AG08396 (cell line): ENCODE measurements at places on chromosomes 5 and 9.

GRCh38 chr9:123523001-123523400, 167.0 kb downstream of the CRB2 start:
- no peak for DNase-seq

DNA sequence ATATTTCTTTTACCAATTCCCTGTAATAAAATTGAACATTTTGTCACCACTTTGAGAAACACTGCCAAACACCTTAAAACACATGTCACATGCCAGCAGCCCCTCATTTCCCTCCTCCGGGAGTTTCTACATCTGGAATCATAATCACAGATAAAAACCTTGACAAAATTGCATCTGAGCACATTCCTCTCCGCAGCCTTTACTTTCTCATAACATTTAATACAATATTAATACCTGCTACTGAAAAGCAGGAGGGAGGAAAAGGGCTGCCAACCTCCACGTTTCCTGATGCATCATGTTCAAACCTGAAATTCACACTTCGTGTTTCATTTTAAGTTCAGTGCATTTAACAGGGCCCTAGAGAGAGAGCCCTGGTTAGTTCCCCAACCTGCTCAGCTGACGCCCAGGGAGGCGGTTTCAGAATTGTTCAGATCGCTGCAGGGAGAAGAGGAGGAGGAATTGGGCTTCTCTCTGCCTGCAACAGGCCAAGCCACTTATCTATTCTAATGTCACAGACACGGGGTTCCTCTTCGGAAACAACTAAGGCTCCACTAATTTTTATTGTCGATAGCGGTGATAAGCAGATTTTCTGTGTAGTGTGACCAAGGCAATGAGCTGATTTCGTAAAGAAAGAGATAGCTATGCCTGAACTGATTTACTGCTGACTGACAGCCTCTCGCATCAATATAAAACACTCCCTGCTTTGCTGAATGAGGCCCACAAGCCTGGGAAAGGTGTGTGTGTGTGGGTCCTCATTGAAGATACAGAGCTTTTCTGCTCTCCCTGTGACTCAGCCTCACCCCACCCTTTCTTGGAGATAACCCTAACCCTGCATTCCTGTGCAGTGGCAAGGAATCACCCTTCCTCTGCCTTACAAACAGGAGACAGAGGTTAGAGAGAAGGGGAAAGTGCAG, 4.9 kb upstream of the LHX2 start:
- no peak for DNase-seq

- DNase-seq, result no peak
Observed at GRCh38 chr5:151317871-151318270, 14.3 kb upstream of the SLC36A3 start.

- no peak for DNase-seq
Observed at GRCh38 chr9:18539203-18539693, 65.3 kb downstream of the ADAMTSL1 start.

DNA sequence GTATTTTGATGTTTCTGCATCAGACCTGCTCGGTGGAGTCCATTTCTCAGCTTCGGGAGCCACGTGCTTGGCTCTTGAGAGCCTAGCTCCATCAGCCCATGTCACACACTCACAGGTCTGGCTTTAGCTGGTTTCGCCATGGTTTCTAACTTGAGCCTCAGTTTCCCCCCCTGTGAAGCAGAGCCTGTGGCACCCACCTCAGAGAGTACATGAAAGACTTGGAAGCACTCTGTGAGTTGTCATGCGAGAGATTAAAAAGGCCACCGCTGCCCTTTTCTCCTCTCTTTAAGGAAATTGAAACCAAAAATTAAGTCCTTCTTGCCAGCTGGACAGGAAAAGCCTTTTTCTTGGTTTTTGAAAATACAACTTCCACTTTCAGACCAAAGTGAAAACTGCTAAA, 8.8 kb downstream of the TENT4A start:
- peak; percentile 45 for DNase-seq

GRCh38 chr5:44821164-44821563, 12.4 kb downstream of the MRPS30 start:
- no peak for DNase-seq

- peak; percentile 51 for DNase-seq
Observed at GRCh38 chr5:132883261-132883834, 9.9 kb downstream of the LEAP2 start.

DNA sequence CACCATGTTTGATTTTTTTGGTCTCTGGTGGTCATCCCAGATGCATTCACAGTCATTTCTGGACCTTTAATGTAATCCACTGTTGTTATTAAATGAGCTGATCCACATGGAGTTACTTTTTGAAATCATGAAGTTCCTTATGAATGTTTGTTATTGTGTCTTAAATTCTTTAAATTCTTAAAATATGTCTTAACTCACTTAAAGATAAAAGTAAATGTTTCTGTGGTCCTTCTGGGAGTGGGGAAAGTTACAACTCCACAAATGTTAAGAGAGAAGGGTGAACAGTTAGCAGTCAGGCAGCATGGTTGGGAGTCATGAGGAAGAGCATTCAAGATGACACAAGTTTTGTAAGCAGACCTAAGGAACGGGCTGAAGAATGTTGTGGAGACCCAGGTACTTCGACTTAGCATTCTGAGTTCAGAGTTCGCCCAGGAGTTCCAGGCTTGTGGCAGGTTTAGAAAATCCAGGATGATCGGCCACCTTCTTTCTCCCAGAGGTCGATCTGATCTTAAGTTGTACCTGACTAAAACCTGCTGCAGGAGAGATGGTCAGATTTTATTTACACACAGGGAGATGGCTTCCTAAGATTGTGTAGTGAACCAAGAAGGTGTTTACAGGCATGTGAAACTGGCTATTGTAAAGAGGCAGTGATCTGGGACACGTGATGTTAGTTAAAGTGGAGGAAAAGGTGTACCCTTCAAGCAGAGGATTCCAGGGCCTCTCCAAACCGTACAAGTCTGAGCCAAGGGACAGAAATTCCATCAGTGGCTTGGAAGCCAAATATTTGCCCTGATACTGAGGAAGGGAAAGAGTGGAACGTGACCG, 17.2 kb downstream of the SLC1A1 start:
- DNase-seq, result no peak

DNA sequence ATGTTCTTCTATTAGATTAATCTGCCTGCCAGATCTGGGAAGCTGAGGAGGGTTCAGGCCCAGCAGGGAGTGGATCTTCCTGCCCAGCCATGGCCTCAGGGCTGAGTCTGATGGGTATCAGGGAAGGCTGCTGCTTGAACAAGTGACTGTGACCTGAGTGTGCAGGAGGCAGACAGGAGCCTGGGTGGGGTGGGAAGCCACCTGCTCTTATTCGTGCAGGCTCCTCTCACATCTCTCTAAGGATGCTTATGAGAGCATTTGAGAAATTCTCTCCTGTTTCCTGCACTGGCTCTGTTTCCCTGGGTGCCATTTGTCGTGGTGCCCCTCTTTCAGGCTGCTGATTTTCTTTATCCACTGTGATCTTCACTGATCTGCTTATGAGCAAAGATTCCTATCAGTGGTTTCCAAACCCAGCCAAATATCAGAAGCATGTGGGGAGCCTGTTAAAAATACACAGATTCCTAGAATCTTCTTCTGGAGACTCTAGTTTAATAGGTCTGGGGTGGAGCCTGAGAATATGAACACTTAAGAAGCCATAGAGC, 2.1 kb downstream of the RGS3 start:
- no peak for DNase-seq

- no peak for DNase-seq
Observed at GRCh38 chr9:31733166-31733565, 651.3 kb upstream of the ACO1 start.

- no peak for DNase-seq
Observed at GRCh38 chr9:97895211-97895610, 27.1 kb downstream of the TRMO start.

- DNase-seq, result no peak
Observed at GRCh38 chr9:114671605-114672004, 10.4 kb downstream of the TEX48 start.

DNA sequence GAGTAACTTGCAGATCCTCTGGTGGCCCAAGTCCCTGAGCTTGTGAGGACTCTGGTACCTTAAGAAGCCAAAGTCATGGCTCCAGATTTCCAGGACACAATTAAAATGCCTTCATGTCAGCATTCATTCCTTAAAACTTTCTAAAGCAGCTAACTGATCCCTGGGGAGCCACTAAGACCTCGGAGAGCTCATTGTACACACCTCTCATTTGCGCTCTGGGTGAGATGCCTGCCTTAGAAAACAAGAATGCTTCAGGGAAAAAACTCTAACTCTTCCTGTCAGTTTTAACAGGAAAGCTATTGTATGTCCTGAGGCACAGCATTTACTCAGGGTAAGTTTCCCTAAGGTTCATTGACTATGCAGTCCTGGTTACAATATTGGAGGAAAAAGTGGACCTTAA, 285.0 kb downstream of the EFNA5 start:
- DNase-seq, result no peak

GRCh38 chr9:134791009-134791408, 89.6 kb upstream of the FCN2 start:
- no peak for DNase-seq

GRCh38 chr9:4547016-4547415, 56.7 kb downstream of the SLC1A1 start:
- peak; percentile 17 for DNase-seq

DNA sequence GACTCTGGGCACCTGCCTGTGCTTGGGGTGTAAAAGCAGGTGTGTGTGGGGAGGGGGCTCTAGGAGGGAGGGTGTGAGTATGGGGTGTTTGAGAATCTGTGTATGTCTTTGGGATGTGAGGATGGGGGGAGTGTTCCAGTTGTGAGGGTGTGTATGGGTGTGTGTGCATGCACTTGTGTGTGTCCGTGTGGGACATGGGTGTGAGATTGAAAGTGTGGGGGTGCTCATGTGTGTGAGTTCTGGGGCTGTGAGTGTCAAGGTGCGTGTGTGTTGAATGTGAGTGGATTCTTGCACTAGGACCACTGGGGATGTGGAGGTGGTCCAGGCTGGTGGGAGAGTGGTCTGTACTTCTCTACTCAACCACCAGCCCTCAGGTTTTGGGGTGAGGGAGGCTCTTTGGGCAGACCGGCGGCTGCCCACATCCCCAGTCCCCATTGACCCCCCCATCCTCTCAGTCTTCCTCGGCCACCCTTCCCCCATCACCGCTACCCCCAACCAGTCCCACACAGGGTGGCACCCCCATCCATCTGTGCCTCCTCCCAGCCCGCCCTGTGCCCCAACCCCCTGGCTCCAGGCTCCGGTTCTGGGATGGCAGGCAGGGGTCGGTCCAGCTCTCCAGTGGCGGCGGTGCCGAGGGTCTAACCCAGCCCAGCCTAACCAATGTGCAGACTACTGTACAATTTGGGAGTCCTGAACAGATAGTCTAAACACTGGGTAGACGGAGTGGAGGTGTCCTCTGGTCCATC, 31.5 kb downstream of the GOLGA2 start:
- no peak for DNase-seq

DNA sequence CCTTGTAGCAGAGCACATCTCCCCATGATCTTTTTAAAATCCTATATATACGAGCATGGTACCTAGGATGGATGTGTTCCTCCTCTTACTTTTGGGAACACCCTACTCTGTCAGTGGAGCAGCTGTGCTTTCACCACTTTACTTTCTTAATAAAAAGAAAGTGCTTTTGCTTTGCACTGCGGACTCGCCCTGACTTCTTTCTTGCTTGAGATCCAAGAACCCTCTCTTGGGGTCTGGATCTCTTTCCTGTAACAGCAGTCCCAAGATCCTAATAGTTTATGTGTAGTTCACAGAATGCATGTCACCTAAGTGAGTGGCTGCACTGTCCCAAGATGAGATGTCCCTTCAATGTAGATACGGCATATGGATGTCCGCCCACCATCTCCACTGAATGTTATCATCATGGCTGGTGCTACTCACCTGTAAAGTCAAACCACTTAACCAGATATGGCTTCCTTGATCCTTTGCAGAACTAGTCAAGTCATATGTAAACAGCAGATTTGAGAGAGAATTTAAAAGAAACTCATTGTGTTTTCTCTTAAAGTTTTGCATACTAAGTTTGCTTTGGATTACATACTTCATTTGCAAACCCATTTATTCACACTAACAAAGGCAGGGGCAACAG, 1.9 kb downstream of the FGF1 start:
- DNase-seq, result no peak

DNA sequence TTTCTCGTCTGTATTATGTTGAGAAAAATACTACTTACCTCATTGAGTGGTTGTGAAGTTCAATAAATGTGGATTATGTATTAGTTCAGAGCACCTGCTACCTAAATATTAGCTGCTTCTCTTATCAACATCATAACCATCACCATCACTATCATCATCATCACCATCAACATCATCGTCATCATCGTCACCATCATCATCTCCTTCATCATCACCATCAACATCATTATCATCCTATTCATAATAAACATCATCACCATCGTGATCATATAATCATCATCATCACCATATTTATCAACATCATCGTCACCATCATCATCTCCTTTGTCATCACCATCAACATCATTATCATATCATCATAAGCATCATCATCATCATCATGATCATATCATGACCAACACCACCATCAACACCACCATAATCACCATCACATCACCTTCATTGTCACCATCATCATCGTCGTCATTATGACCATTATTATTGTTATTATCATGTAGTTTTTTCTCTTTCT, 181.0 kb upstream of the ADCY2 start:
- DNase-seq, result no peak

GRCh38 chr9:116190637-116191396, 37.2 kb downstream of the PAPPA start:
- peak; percentile 61 for DNase-seq

DNA sequence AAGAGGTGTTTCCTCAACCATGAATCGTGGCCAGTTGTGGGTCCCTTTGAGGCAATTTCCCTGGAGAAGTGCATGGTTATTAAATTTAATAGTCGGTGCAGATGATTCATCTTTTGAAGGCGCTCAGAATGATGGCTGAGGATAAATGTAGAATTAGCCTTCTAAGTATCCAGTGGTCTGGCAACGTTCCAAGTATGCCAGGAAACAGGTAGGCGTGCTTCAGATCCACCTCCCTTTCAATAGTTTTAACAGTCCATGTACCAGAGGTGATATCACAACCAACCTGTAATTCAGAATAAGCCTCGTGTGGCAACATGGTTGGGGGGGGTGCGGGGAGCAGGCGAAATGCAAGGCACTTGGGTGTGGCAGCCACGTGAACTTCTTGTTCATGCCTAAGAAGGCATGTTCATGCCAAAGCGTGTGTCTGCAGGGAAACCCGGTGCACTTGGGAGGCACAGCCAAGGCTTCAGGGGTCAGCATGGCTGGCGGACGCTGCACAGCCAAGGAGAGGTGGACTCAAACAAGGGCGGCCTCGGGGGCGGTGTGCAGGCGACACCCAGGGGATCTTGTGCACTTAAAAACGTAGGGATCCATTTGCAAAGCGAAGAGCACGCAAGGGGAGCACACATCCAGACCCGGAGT, 5.2 kb upstream of the NKD2 start:
- no peak for DNase-seq
